ENCODE measurements at places on chromosomes 16 and 17.

GRCh38 chr17:21371511-21372081 is 4.6 kb upstream of the KCNJ12 start:
- no peak for DNase-seq

GRCh38 chr17:6427279-6427781 is 7.6 kb downstream of the AIPL1 start:
- DNase-seq = no peak

GRCh38 chr17:6936370-6937028 is 59.4 kb upstream of the ALOX12 start:
- DNase-seq = peak; percentile 26

- no peak for DNase-seq
Measured at GRCh38 chr17:73760439-73760758, 116.2 kb upstream of the SDK2 start.

- DNase-seq = peak; percentile 47
Measured at GRCh38 chr17:57090560-57091185, 5.6 kb downstream of the AKAP1 start.

DNA sequence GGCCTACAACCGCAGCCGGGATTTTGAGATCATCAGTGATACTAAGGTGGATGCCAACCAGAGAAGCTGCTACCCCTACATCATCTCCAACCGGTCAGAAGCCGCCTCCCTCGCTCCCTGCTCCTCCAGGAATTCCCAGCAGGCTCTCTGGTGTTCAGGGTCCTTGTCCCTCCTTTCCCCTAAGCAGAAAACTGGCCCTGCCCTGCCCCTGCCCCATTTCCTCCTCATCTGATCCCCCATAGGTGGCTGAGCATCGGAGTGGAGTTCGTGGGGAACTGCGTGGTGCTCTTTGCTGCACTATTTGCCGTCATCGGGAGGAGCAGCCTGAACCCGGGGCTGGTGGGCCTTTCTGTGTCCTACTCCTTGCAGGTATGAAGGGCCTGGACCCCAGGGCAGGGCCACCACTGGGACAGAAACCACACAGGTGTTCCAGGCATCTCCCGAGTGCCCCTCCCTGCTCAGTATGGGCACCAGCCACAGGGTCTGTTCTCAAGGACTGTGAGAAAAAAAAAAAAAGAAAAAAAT is 29.8 kb downstream of the ANKRD40 start:
- DNase-seq = no peak

- peak; percentile 51 for DNase-seq
Measured at GRCh38 chr16:70735141-70735979, 49.5 kb upstream of the MTSS2 start.

DNA sequence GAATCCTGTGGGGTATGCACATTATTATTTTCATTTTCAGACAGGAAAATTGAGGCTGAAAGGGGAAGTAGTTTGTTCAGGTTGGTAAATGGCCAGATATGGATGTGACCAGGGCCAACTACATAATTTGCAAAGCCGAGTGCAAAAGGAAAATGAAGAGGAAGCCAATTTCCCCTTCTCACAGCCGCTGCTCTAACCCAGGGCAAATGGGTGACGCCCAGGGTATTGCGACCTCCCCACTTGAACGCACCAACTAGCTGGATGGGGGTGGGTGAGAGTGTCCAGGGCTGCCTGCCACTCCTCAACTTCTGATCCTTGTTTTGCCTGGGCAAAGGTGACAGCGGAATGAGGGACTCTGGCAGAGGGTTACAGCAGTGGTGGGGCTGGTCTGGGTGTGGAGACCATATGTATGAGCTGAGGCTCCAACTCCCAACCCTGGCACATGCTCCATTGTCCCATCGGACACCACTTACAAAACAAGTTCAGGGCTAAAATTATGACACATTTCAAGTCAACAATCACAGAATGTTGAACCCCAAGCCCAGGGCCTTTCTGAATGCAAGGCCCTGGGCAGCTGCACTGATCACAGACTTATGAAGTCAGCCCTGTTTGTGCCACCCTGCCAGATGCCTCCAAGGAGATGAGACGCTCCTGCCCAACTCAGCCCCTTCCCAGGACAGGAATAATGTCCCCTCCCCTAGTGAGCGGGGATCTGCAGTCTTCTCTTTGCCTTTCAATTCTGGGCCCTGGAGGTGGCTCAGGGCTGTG is 1.7 kb downstream of the ANKRD40CL start:
- no peak for DNase-seq

- DNase-seq = peak; percentile 5
Measured at GRCh38 chr17:72764632-72765041, 327.9 kb downstream of the SLC39A11 start.

GRCh38 chr17:76538281-76538931 is 897 bp upstream of the CYGB start:
- DNase-seq = no peak

DNA sequence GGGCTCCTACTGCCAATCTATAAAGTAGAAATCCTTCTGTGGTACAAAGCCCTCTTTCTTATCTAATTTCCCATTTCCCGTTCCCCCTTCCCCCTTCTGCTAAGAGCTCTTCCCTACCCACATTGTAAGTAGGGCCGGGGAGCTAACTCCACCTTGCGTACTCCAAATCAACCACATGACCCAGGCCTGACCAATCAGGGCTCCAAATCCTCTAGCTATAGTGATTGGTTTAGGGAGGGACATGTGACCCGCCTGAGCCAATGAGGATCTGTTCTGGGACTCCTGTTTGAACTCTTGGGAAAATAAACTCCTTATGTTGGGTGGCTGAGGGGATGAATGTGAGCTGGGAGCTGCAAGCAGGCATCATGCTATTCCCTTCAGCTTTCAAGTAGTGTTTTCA is 40.9 kb upstream of the MEOX1 start:
- no peak for DNase-seq

DNA sequence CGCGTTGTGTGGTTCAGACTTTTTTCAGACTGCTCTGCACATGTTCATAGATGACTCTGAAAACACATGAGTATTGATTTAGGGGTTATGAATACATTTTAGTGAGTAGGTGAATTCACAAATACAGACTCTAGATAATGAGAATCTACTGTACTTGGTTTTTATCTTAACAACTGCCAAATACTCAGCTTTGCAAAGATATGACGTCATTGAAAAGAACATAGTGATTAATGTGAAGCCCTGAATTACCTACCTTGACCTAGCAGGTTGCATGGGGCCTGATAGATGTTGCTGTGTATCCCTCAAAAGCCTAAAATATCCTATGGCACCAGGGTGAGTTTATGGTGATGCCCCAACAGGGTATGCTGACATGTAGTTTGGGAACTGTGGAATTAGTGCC is 98.0 kb downstream of the SHISA9 start:
- no peak for DNase-seq

- no peak for DNase-seq
Measured at GRCh38 chr16:59849716-59850115, 1115.6 kb upstream of the GOT2 start.

DNA sequence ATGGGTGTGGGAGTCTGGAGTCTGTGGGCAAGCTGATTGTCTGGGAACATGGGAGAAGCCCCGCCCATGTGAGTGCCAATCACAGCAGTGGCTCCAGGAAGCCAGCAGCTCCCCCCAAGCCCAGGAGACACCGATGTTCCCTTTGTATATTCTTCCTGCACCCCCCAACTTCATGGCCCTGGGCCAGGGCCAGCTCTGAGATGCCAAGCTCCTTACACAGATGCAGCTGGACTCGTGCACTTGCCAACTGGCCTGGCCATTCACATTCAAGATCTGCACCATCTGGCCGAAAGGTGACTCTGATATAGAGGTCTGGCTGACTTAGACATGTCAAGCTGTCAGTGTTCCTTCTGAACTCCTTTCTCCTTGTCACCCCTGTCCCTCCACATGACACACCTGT is 50.5 kb downstream of the CACNG5 start:
- DNase-seq = no peak

- no peak for DNase-seq
Measured at GRCh38 chr17:59366040-59366757, 34.7 kb downstream of the YPEL2 start.

DNA sequence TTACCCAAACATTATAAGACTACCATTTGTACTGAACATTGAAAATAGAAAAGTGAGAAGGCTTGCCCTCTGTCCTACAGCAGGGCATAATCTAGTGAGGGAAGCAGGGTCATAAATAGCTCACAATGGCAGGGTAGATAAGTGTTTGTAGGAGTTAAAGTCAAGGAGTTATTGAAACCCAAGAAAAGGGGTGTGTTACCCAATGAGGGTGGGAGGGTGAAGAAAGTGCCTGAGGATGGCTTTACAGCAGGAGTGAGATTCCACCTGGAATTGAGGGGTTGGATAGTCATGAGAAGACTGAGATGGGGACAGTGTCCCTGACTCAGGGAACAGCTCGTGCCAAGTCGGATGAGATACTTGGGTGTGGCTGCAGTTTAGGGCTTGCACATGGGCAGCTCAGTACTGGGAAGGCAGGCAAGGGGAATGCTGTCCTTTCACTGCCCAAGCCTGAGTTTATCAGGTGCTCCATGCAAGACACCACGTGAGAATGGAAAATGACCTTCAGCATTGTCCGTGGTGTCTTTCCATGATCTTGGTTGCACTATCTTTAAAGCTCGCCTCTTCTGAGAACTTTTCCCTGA is 393.2 kb upstream of the MAF start:
- no peak for DNase-seq

DNA sequence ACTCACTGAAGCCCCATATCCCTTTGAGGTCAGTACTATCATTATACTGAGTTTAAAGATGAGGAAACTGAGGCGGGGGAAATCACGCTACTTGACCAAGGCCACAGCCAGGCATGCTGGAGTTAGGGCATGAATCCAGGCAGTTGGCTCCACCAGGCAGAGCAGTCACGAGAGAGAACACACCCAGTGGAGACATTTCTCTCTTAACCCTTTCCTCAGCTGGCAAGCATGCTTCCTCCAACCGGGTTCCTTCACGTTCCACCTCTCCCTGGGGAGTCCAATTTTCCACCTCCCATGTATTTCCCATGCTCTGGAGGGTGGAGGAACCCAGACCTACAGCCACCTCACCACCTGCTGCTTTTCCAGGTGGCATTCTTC is 32.8 kb downstream of the VAC14 start:
- no peak for DNase-seq

DNA sequence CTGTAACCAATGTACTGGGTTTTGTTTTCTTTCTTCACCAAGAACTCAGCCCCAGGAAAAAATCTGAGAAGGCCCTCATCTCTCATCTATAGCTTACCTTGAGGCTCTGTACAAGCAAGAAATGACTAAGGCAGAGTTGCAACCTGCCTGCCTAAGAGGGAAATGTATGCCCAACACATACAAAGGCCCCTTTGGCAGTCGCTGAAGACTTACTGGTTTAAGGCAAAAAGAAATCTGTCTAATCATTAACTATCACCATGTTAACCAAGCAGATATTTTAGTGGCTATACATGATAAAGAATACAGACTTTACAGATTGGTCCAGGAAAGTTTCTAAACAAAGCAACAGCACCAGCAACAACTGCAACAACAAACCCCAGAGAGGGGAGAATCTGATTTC is 14.2 kb downstream of the ZNF624 start:
- DNase-seq = no peak

- DNase-seq = peak; percentile 87
Measured at GRCh38 chr17:50269477-50270434, 4.5 kb upstream of the TMEM92 start.

GRCh38 chr17:41258406-41258805 is 3.2 kb downstream of the KRTAP9-9 start:
- DNase-seq = no peak

DNA sequence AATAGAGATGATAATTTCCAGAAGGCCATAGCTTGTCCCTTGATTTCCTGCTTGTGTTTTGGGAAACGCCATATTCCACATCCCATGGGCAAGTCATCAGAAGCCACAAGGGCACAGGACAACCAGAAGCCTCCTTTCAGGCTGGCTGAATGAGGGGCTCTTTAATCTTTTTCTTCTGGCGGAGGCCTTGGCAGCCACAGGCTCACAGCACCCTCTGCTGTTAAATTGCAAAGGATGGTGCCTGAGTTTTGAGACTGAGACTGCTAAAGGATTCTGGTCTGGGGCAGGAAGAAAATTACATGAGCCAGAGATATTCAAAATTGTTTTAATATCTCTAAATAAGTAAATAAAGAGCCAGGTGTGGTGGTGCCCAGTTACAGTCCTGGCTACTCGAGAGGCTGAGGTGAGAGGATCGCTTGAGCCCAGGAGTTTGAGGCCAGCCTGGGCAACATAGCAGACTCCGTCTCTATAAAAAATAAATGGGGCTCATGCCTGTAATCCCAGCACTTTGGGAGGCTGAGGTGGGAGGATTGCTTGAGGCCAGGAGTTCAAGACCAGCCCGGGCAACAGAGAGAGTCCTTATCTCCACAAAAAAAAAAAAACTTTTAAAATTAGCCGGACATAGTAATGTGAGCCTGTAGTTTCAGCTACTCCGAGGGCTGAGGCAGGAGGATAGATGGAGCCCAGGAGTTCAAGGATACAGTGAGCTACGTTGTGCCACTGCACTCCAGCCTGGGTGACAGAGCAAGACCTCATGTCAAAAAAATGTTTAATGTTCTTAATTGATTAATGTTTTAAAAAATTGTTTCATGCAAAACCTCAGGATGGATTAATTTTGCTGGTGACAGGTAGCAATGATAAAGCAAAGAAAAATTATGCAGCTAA is 26.3 kb downstream of the AARSD1 start:
- peak; percentile 80 for DNase-seq

Measured in fibroblast of pulmonary artery (primary cell).